ENCODE measurements at places on chromosomes 1 and 21. TPM values are rescaled to one million over a fixed set of nuclear protein-coding genes. Genes with fewer than 3 reads are reported as not detected.

DNA sequence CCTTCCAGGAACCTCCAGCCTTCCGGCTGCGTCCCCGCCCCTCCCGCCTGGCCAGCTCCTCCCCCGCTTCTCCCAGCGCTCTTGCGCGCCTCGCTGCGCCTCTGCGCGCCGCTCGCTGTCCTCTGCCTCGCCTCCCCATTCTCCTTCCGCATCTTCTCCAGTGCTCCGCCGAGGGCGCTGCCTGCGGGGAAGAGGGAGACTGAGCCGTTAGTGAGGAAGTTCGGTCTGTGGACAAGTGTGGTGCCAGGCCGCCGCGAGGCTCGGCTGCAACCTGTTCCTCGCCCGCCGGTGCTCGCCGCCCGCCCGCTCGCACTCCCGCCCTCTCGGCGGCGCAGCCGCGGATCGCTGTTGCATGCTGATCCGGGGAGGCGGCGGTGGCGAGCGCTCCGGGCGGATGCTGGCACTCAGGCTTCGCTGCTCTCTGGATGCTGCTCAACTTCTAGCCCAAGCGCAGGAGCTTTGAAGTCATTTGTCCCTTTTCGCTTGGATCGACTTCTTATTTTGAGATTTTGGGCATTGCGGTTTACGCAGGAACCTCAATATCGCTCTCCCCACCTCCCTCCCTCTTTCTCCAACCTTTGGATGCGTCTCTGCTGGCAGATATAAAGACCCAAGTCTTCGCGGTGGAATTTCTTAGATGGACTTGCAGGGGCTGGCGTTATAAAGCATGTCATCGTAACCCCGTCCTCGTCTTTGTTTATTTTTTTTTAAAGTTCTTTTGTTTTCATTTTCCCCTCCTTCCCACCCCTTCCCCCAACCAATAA, 614 bp upstream of the CACNA1E start:
- peaks cover 17% of the 10 kb centered on the region for H3K4me1 ChIP-seq
- DNase-seq, result no peak
- H3K36me3 ChIP-seq, result no peaks in the 10 kb centered on the region
- H3K27me3 ChIP-seq, result no peaks in the 10 kb centered on the region

GRCh38 chr1:22846458-22846857, 126.2 kb downstream of the LACTBL1 start:
- no peak overlapping the region for H3K4me3 ChIP-seq
- no peak overlapping the region for H3K27ac ChIP-seq
- no peak for DNase-seq
- H3K27me3 ChIP-seq, result no peaks in the 10 kb centered on the region
- peaks cover 5% of the 10 kb centered on the region for H3K4me1 ChIP-seq

DNA sequence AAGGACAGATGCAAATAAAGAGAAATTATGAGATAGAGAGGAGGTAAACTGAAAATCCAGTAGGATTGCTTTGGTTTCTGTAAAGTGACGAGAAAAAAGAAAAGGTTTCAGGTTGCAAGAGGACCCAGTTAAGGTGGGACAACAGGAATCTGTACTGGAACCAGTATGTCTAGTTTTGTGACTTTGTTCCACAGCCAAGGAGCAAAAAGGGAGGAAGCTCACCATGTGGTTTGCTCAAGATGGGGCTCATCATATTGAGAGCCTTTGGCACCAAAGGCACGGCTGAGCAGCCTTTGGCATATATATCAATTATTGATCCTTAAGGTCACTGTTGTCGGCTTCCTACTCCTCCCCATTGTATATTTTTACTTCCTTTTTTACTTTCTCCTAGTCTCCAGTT, 1.8 kb upstream of the ZDHHC18 start:
- H3K4me3 ChIP-seq, result no peak overlapping the region
- peaks cover 4% of the 10 kb centered on the region for H3K36me3 ChIP-seq
- no peak for DNase-seq

- no peak overlapping the region for H3K4me3 ChIP-seq
- H3K36me3 ChIP-seq, result no peaks in the 10 kb centered on the region
- no peak overlapping the region for H3K27ac ChIP-seq
- H3K4me1 ChIP-seq, result peaks cover 13% of the 10 kb centered on the region
- no peak for DNase-seq
- no peaks in the 10 kb centered on the region for H3K27me3 ChIP-seq
These were observed 188.1 kb downstream of the ZNF281 start for GRCh38 chr1:200221614-200222282.

- H3K27me3 ChIP-seq, result no peaks in the 10 kb centered on the region
- peaks cover 46% of the 10 kb centered on the region for H3K4me1 ChIP-seq
- H3K27ac ChIP-seq, result peak overlapping the region; percentile 63
- no peak overlapping the region for H3K4me3 ChIP-seq
These were observed 47.1 kb downstream of the DYRK1A start for GRCh38 chr21:37413553-37414291.

- no peak overlapping the region for H3K27ac ChIP-seq
- no peaks in the 10 kb centered on the region for H3K27me3 ChIP-seq
- H3K4me3 ChIP-seq, result no peak overlapping the region
- no peaks in the 10 kb centered on the region for H3K4me1 ChIP-seq
These were observed 146.4 kb downstream of the LRIG2 start for GRCh38 chr1:113219377-113219776.

DNA sequence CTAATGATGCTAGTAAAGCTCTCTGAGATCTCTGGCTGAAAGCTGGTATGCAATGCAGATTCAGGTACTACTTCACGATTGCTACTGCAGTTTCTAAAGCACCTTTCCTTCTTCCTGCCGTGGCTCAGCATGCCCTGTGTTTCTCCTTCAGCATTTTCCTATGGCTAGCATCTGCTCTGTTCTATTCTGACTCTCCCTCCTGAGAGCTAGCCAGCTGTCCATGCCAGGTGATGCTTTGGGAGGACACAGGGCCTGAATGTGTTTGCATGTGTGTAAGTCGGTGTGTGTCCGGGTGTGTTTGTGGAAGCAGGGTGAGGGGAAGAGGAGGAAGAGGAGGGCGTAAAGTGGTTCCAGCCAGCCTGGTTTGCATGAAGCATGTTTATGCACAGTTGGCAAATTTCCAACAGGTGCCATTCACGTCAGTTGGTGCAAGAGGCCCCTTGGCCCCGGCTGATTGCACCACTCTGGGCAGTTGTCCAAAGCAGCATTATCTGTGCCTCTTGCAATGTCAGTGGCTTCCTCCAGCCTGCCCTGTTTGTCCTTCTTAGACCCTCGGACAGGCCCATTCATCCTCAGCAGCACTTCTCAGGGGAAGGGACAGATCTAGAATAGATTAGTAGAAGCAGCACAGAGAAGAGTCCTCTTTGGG, 433.3 kb downstream of the DISC1 start:
- H3K27me3 ChIP-seq, result no peaks in the 10 kb centered on the region
- no peak overlapping the region for H3K4me3 ChIP-seq
- no peak overlapping the region for H3K27ac ChIP-seq
- no peak for DNase-seq

- H3K27me3 ChIP-seq, result peaks cover 8% of the 10 kb centered on the region
- no peak for DNase-seq
- no peaks in the 10 kb centered on the region for H3K36me3 ChIP-seq
- no peak overlapping the region for H3K27ac ChIP-seq
- H3K4me1 ChIP-seq, result peaks cover 5% of the 10 kb centered on the region
- no peak overlapping the region for H3K4me3 ChIP-seq
These were observed 17.6 kb upstream of the ALX3 start for GRCh38 chr1:110087812-110088738.

GRCh38 chr1:160646711-160647328, at the start of gene SLAMF1:
Gene SLAMF1 (minus strand): TSS chr1:160647044. CDS start chr1:160646945, 99 bp downstream.
- H3K4me1 ChIP-seq, result peaks cover 19% of the 10 kb centered on the region
- peak; percentile 95 for DNase-seq
- H3K36me3 ChIP-seq, result peaks cover 15% of the 10 kb centered on the region
- H3K4me3 ChIP-seq, result peak within 1 kb of the TSS; percentile 95

DNA sequence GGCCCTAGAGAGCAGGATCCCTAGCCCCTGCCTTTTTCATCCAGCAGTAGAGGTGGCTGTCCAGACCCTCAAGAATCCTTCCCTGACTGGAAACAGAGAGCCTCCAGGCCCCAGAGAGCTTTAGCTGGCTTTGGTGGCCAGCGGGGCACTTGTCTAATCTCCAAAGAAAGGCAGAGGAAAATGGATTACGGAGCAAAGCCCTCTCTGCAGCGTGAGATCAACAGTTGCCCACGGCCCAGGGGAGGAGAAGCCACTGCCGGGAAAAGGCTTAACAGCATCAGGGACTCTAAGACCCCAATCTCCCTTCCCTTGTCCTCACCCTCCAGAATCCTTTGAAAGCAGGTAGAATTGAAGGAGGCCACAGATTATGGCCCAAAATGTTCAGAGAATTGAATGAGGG, 35.8 kb upstream of the GRIK3 start:
- peaks cover 8% of the 10 kb centered on the region for H3K27me3 ChIP-seq
- no peak overlapping the region for H3K4me3 ChIP-seq
- H3K36me3 ChIP-seq, result no peaks in the 10 kb centered on the region
- no peak for DNase-seq
- no peaks in the 10 kb centered on the region for H3K4me1 ChIP-seq
- H3K27ac ChIP-seq, result no peak overlapping the region

- H3K36me3 ChIP-seq, result no peaks in the 10 kb centered on the region
- H3K4me3 ChIP-seq, result peak within 1 kb of the TSS; percentile 63
- peaks cover 3% of the 10 kb centered on the region for H3K4me1 ChIP-seq
- H3K27ac ChIP-seq, result peak within 1 kb of the TSS; percentile 59
- H3K27me3 ChIP-seq, result no peaks in the 10 kb centered on the region
These were observed at the start of gene RGS1 for GRCh38 chr1:192575499-192576189. Gene RGS1 (plus strand): TSS chr1:192575773. CDS start chr1:192575793, 20 bp downstream.

- no peak overlapping the region for H3K27ac ChIP-seq
- no peaks in the 10 kb centered on the region for H3K4me1 ChIP-seq
- no peaks in the 10 kb centered on the region for H3K27me3 ChIP-seq
- H3K4me3 ChIP-seq, result no peak overlapping the region
- no peaks in the 10 kb centered on the region for H3K36me3 ChIP-seq
These were observed 417.7 kb upstream of the KAZN start for GRCh38 chr1:14180738-14181137.

DNA sequence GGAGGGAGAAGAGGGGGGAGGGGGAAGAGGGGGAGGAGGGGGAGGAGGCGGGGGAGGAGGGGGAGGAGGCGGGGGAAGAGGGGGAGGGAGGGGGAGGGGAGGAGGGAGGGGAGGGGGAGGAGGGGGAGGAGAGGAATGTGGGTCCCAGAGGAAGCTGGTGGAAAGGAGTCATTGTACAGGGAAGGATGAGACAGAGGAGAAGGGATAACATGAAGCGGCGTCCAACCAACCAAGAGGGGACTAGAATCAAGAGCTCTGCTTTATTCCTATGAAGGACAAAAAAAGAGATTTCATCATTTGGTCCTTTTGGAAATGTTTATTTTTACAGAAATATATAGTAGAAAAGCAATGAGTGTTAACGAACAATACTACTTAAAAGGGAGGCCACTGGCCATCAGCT, 24.5 kb downstream of the COA6 start:
- peaks cover 20% of the 10 kb centered on the region for H3K4me1 ChIP-seq
- DNase-seq, result no peak

DNA sequence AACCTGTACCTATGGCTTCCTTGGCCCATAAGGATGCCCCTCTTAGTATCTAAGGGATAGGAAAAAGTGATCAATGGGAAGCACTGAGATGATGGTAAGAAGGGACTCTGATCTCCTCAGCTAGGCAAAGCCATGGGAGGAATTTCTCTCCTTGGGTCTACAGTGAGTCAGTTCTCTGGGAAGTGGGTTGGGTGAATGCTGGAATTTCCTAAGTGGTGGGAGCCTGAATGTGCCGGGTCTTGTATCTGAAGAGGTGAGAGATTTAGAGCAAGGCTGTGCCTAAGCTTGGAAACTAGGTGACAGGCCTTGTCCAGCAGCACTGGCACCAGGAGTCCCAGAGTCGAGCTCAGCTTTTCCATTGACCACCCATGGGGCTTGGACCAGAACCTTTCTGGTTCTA, 96.3 kb upstream of the SLC2A1 start:
- no peak overlapping the region for H3K27ac ChIP-seq
- no peaks in the 10 kb centered on the region for H3K27me3 ChIP-seq
- no peaks in the 10 kb centered on the region for H3K36me3 ChIP-seq
- H3K4me1 ChIP-seq, result no peaks in the 10 kb centered on the region
- no peak for DNase-seq

DNA sequence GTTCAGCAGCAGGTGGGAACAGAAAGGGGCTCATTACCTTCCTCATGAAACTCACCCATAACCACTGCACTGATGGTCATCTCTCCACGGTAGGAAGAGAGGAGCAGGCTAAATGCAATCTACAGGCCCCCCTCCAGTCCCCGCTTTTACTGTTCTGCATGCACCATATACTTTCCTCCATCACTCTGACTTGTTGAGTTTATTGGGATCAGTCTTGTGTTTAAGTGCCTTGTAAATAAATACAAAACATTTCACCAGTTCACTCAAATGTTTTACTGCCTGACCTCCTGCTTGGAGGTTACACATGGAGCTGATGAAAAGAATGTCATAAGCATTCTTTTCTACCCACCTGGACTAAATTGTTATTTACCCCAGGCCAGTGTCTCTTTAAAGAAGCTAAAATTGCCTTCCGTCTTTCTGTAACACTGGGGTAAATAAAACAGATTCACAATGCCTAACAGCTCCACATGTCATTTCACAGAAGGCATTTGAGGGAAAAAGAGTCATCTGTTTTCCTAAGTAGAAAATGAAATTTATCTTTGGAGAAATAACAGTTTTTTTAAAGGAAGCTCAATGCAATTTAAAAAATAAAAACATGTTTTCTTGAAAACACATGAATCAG, 30.7 kb downstream of the PTPN14 start:
- peaks cover 5% of the 10 kb centered on the region for H3K4me1 ChIP-seq
- H3K36me3 ChIP-seq, result no peaks in the 10 kb centered on the region
- DNase-seq, result no peak
- no peak overlapping the region for H3K4me3 ChIP-seq

GRCh38 chr1:109818271-109818987, 54.7 kb upstream of the EPS8L3 start:
- H3K36me3 ChIP-seq, result no peaks in the 10 kb centered on the region
- no peak overlapping the region for H3K4me3 ChIP-seq
- H3K4me1 ChIP-seq, result peaks cover 27% of the 10 kb centered on the region
- no peak overlapping the region for H3K27ac ChIP-seq
- no peak for DNase-seq

- DNase-seq, result no peak
- no peak overlapping the region for H3K4me3 ChIP-seq
- H3K27ac ChIP-seq, result no peak overlapping the region
- no peaks in the 10 kb centered on the region for H3K27me3 ChIP-seq
- H3K36me3 ChIP-seq, result no peaks in the 10 kb centered on the region
- no peaks in the 10 kb centered on the region for H3K4me1 ChIP-seq
These were observed 292.5 kb upstream of the SNX7 start for GRCh38 chr1:98368995-98369394.

The C4BPB gene
- total RNA-seq, result 0.40 TPM

The KCNE2 gene
- total RNA-seq, result not detected

The GABRD gene
- not detected for total RNA-seq

The NBPF8 gene
- total RNA-seq, result 5.0 TPM

The HTR6 gene
- total RNA-seq, result 4.3 TPM

The S100A3 gene
- 0.29 TPM for total RNA-seq
